ENCODE measurements at places on chromosomes 16 and 17.

DNA sequence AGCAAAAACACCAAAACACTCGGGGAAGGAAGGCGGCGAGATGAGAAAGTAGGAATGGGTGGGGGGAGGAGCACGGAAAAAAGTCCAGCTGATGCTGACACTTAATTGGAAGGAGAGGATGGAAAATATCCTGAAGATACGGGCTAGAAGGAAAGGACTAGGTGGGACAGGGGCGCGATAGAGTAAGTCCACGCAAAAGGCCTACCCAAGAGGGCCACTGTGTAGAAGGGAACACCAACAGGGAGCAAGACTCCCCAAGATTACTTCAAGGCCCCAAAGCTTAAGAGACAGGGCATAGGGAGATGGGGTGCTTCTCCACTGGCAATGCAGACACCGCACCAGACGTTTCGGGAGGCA is 736 bp downstream of the APPBP2 start:
- DNase-seq, result no peak

DNA sequence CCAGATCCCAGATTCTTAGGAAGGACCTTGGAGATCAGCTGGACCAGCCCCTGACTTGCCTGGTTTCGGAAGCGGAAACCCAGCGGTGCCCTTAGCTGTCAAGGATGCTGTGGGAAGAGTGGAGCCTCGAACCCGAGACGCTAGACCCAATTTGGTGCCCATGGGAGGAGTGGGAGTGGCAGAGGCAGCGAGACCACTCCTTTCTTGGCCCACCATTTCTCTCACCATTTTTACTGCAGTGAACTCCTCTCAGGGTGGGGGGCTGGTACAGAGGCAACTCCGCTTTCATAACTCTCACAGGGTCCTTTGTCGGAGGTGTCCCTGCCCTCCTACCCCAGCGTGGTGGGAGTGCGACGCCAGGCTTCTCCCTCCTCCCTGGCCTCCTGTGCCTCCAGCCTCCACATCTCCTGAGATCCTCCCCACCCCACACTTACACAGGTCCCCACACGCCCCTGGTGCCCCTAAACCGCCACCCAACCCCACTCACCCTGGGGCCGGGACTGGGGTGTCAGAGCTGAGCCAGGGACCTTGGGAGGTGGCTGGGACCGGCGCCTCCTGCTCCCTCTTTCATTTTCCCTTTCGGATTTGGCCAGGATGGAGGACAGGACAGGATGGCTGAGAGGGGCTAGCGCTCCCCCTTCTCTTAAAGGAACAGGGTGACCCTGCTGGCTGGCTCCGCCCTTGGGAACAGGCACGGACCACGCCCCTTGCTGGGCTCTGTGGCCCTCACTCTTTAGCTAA is at the start of gene GJD3:
Gene GJD3 (minus strand): TSS at position 617 of the 741 bp plus-strand sequence. CDS start 922 bp downstream, outside the sequence.
- peak; percentile 12 for DNase-seq

DNA sequence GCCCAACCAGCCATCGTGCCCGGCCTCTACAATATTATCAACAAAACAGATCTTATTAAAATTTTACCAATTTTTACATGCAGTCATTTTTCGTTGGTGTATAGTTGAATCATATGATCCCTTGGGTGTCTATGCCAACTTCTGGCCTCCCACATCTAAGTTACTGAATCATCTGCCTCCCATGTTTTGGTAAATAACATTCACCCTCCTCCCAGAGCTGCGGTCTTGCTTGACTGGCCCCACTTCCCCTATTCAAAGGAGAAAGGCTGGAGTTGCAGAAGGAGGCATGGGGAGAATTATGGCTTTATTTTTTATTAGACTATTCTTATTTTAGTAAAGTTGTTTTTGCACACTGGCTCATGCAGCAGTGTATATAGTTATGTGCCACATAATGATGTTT is 18.5 kb upstream of the CCL23 start:
- no peak for DNase-seq

DNA sequence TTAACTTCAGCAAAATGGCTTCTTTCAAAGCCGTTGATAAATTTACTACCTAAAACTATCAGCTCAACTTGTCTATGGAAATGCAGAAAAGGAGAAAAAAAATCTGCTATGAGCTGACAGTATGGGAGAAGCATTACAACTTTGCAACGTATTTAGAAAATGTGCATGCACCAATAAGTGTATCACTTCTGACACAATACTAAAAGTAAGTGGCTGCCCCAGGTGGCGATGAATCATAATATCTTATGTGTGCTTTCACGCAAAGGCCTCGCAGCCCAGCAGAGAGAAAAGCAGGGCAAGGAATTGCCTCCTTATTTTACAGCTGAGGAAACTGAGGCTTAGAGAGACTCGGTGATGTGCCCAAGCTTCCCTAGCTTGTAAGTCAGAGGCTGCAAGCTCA is 101.8 kb downstream of the SALL1 start:
- no peak for DNase-seq

DNA sequence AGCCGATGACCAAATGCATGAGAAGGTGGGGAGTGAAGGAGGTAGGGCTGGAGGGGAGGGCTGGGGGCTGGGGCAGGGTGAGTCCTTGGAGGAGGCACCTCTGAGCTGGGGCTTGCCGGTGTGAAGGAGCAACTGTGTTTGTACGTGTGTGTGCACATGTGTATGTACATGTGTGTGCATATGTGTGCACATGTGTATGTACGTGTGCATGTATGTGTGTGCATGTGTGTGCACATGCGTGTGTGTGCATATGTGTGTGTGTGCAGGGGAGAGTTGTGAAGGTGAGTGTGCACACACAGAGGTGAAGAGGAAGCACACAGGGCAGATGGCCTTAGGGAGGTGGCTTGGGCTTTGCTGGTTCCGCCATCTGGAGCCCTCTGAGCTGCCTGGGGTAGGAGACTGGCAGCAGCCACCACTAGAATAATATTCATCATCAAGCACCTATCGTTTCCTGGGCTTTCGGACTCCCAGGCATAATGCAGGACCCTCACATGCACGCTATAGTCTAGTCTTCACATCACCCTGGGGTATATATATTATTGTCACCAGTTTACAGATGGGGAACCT is 120.9 kb upstream of the CDC42EP4 start:
- no peak for DNase-seq

GRCh38 chr17:3528880-3529511 is 28.6 kb downstream of the TRPV3 start:
- no peak for DNase-seq

- no peak for DNase-seq
Observed at GRCh38 chr16:55271945-55272513, 52.0 kb upstream of the IRX6 start.

GRCh38 chr16:48292452-48292851 is 45.1 kb upstream of the ABCC11 start:
- no peak for DNase-seq

DNA sequence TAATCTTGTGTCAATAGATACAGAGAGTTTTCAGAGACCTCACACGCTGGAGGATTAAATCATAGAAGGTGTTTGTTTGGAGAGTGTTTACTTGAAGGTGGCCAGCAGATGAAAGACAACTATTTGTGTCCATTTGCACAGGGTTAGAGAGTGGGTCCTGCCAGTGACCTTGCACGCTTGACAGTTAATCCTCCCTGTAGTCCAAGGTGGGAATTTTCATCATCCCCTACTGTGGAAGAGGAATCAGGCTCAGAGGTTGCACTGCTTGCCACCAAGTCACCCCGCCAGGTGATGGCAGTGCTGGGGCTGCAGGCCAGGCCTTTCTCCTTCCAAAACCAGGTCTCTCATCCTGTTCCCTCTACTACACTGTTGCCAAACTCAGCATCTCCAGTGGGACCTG is 12.3 kb downstream of the CDH1 start:
- no peak for DNase-seq

- DNase-seq, result no peak
Observed at GRCh38 chr16:12625068-12625467, 178.6 kb downstream of the CPPED1 start.

DNA sequence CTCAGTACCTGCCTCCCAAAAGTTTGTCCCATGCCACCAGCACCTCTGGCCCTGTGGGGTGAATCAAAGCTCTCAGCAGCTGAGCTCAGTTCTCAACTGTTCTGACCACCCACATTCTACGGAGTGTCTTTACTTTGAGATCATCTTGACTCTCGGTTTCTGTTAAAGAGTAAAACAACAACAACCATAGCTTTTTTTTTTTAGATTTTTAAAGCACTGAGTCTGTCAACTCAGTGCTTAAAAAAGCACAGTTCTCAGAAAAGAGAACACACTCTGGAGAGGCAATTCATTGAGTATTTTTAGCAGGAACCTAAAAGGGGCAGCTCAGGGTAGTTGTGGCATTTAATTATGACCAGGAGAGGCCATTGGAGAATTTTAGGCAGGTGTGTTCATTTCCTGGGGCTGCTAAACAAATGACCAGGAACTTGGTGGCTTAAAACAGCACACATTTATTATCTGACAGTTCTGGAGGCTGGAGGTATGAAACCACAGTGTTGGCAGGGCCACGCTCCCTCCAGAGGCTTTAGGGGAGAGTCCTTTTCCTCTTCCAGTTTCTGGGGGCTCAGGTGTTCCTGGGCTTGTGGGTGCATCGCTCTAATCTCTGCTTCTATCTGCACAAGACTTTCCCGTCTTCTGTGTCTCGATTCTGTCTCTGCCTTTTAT is 6.7 kb upstream of the WFIKKN2 start:
- no peak for DNase-seq

- no peak for DNase-seq
Observed at GRCh38 chr17:30196504-30196903, 39.0 kb downstream of the SLC6A4 start.

GRCh38 chr16:88698646-88699045 is 7.6 kb downstream of the RNF166 start:
- DNase-seq, result no peak

GRCh38 chr17:1713160-1713877 is 3.1 kb upstream of the TLCD2 start:
- DNase-seq, result no peak

DNA sequence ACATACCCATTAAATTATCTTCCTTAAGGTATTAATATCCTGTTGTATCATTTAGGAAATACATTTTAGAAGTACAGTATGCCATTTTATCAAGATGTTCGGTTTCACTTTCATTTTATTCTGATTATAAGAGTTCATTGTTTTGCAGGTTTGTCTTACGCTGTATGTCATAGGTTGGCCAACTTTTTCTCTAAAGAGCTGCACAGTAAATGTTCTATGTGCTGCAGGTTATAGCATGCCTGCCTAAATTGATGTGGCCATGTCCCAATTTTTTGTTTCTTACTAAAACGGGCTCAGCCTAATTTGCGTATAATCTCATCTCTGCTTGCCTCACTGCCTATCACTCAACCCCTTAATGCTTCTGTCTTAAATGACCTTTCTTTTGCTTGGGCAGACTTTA is 126.4 kb downstream of the USP22 start:
- no peak for DNase-seq

GRCh38 chr17:39352511-39352910 is 48.9 kb downstream of the FBXL20 start:
- DNase-seq, result no peak

GRCh38 chr16:17433577-17434451 is 36.9 kb downstream of the XYLT1 start:
- no peak for DNase-seq

GRCh38 chr16:73093146-73094144 is 45.5 kb upstream of the ZFHX3 start:
- DNase-seq, result no peak
